ENCODE measurements at places on chromosomes 7 and 10. TPM values are rescaled to one million over a fixed set of nuclear protein-coding genes. Genes with fewer than 3 reads are reported as not detected.
A peak's percentile ranks its signal among the peaks of the same experiment; 100 is the strongest.

DNA sequence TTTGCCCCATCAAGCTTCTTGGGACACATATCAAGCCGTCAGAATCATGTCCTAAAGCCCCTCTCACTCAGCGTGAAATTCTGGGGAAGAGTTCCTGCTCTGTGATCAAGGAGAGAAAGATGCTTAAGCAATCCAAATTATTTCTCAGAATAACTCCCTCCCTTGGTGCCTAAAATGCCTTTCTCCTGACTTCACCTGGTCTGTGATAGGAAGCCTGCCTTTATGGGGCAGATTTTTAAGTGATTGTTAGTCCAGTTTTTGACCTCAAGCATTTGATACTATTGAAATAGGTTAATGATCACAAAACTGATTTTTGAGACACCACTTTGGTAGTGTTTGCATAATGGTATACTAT lies 76.4 kb upstream of the MAGI2 start:
- peak; percentile 32 for DNase-seq

DNA sequence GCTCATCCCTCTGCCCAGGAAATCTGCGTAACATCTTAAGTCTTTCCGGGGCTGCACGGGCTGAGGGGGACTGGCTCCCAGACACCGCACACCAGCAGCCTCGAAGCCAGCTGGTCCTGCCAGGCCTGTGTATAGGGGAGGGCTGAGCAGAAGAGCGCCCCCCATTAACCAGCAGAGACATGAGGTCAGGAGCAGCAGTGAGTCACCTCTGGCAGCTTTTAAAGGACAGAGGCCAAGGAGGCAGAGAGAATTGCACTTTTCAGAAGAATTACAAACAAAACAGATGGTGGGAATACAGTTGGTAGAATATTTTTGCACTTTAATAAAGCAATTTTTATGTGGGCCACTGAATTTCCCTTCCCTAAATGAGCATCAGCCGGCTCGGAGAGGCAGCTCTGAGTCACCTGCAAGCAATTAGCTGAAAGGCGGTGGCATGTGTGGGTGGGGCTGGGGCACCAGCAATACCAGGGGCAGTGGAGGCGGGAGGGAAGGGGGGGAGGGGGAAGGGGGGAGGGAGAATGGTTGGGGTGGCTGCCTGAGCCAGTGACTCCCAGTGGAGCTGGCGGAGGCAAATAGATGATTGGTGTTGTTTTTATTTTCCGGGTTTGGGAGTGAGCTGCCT lies 39.1 kb downstream of the GOLGA7B start:
- peak; percentile 78 for DNase-seq

GRCh38 chr7:101861218-101861775 lies 43.9 kb downstream of the CUX1 start:
- DNase-seq: no peak

DNA sequence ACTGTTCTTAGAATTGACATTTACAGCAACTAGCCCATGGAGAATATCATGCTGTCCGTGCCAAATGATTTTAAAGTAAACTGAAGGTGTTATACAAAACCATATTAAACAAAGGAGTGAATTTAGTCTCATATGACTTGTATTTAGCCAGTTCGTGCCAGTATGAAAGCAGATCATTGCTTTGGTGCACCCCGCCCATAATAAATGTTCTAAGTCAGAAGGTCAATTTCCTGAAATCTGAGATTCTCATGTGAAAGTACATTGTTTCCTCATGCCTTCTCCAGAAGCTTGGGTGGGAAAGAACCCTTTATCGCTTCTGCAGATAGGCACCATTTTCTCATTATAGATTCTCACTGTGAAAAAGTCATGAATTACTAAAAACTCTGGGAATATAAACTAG lies 106.4 kb downstream of the CAMK1D start:
- peak; percentile 2 for DNase-seq

Gene GFRA1
- total RNA-seq: 5.0 TPM

All from GM23248 (cell line).